Tibial nerve (tissue), 4 donors: ENCODE measurements at places on chromosomes 4 and X. TPM values are rescaled to one million over a fixed set of nuclear protein-coding genes. Genes with fewer than 3 reads are reported as not detected.

DNA sequence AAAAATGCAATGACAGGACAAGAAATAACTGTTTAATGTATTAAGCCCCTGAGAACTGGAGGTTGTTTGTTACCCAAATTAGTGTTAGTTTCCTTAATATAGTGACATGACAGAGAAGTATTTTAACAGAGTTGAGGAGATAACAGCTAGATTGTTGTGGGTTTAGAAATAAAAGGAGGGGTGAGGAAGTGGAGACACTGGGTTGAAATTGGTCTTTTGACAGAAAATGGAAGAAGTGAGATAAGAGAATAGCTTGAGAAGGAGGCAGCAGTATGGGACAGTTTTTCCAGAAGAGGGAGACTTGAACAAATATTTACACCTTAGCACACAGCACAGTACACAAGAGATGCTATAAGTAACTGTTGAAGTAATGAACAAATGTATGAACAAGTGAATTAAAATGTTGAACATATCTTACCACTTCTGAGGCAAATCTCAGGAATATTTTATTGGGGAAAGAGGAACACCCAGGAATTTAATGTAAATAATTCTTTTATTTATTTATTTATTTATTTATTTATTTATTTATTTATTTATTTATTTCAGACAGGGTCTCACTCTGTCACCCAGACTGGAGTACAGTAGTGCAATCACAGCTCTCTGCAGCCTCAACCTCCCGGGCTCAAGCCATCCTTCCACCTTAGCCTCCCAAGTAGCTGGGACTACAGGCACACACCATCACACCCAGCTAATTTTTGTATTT, 58.0 kb upstream of the EGFL6 start:
- no peak for DNase-seq

STOX2 gene
- total RNA-seq: 15.7 TPM

GRCh38 chr4:157591245-157591644, 370.7 kb downstream of the GRIA2 start:
- DNase-seq: no peak

DNA sequence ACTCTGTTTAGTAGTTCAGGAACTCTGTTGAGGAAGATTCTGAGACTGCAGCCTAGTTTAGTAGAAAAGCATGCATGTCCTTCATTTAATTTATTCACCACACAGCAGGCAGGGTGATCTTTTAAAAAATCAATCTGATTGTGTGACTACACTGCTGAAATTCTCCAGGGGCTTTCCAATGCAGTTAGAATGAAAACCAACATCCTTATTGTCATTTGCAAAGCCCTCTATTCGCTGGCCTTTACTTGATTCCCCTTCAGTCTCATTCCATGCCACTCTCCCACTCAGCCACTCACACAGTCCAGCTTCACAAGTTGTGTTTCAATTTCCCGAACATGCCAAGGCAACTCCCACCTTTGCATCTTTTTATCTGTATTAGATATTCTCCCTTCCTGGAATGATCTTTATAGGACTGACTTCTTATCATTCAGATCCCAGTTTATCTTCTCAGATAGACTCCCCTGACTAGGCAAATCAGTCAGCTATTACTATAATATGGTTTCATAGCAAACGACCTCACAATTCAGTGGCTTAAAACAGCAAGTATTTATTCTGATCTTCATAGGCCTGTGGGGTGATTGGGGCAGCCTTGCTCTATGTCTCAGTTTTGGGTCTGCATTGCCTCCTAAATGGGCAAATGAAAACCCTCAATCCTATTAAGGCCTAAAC, 21.3 kb upstream of the FTHL17 start:
- no peak for DNase-seq

GRCh38 chr4:107876099-107876498, 51.4 kb downstream of the SGMS2 start:
- DNase-seq: no peak
